ENCODE measurements at places on chromosomes 2 and 18.

DNA sequence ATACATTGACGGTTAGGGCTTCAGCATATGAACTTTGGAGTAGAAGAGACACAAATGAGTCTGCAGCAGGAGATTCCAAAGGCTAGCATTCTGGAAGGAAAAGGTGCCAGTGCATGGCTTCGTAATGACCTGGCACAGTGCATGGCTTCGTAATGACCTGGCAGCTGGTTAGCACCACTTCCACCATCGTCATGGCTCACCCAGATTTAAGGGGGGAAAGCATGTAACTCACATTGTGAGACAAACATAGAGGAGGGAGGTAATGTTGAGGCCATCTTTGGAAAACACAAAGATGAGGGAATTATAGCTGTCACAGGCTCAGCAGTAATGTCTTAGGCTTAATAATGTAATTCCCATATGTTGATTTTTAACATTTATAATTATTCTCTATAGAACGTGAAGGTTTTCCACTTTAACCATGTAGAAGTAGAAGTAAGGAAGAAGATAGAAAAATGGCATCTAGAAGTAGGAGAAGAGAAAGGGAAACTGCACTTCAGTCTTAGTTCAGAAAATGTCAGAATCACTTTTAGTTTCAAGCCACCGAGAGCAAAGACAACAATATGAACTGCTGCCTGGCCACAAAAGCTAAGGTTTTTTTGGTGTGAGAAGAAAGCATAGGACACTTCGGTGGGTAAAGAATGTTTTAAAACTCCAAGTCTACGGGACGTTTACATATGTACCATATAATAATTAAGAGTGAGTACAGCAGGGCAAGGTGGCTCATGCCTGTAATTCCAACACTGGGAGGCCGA lies 6.8 kb upstream of the STK25 start:
- DNase-seq = no peak

DNA sequence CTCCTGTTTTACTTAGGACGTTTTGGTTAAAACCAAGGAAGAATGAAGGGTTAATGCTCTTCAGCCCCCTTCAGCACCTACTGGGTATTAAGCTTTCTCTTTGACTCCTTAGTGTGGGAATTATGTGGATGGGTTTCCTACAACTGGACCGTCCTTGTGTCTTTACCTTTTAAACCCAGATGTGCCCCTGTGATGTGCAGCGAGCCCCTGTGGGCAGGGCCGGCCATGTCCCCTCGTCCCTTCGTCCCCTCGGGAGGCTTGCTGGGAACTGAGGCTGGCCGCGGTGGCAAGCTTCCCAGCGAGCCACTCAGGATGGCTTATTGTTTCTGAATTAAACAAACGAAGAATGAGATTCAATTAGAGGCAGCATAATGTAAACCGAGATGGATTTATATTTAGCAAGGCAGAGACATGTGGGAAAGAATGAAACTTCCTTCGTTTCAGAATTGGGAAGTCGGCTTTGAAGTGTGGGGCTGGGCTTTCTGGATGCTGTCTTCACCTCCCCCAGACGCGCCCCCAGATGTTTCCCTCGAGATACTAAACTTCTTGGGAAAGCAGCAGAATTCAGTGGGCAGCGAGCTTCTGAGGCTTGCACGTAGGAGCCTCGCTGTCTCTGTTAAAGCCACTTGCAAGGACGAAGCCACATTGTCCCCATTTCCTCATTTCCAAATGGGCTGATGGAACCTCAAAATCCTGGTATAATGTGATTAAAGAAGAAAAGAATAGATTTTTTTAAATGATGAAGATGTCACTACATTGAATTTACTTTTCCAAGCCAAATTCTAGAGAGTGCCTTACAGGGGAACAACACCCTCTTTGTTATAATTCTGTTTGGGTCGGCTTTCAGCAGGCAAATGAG lies 146.0 kb downstream of the VAPA start:
- no peak for DNase-seq

DNA sequence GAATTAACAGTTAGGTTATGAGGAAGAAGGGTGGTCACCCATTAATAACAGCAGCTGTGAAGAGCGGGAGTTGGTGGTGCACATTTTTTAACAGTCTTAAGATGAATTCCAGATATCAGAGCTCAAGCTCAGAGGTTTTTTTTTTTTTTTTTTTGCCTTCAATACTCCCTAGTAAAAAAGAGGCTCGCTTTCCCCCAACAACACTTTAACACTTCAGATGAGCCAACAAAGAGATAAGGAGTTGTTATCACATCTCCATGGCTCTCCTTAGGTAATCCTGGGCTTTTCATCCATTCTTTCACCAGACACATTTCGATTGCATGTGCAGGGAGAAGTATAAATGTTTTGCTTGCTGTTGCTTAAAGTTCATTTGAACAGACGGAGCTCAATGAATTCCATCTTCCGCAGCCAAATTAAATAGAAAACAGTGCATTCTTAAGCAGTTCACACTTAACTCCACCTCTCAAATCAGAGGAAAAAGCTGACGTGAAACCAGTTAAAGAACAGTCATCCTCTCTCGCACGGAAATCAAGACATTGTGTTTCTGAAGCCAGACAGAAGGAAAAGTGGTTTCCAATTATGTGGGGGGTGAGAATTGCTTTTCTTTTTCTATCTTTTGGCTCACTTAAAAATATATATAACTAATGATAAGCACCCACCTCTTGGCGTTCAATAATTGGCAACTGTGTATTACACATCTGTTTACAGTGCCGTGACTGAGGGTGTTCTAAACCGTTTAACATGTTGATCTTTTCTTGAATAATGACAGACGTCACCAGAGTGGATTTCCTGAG lies 118.2 kb downstream of the ZNF521 start:
- DNase-seq = no peak

DNA sequence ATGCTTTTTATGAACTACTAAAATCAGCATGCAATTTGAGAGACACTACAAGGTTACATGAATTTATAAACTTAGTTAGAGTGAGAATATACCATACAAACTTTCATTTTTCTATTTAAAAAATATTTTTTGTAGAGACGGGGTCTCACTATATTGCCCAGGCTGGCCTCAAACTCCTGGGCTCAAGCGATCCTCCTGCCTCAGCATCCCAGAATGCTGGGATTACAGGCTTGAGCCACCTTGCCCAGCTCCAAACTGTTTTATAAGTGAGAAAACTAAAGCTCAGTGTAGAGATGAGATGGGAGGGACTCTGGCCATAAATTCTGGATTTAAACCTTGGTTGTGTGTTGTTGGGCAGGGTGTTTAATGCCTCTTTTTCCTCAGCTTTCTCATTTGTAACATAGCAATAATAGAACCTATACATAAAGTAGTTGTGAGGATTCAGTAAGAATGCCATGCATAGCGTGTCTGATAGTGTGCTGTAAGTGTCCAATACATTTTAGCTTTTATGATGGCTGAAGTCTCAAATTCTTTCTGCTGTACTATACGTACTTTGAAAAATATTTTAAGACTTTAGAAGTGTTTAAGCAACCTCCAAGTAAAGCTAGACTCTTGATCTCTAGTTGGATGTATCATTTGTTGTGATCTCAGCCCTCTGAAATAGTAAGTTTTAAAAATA lies 9.7 kb downstream of the CAB39 start:
- DNase-seq = no peak
